ENCODE measurements at places on chromosomes 13 and 19. TPM values are rescaled to one million over a fixed set of nuclear protein-coding genes. Genes with fewer than 3 reads are reported as not detected.

DNA sequence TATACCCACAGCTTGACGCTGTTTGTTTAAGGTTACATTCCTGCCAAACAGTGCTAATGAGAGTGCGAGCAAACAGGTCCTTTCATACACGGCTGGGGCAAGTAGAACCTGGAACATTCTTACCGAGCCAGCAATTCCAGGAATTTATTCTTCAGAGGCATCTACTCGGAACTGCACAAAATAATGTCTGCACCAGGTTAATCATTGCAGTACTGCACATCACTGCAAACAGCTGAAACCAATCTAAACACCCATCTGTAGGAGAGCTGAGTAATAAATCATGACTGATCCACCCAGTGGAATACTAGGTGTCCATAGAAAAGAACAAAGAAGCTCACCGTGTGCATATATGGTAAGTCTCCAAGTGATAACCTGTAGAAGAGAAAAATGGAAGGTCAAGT is 1.2 kb upstream of the ZNF579 start:
- H3K4me3 ChIP-seq, result peak overlapping the region; percentile 91
- no peak for DNase-seq
- no peak overlapping the region for H3K27ac ChIP-seq
- H3K36me3 ChIP-seq, result peaks cover 10% of the 10 kb centered on the region
- H3K4me1 ChIP-seq, result peaks cover 34% of the 10 kb centered on the region
- no peaks in the 10 kb centered on the region for H3K27me3 ChIP-seq

- H3K27me3 ChIP-seq, result no peaks in the 10 kb centered on the region
- no peak for DNase-seq
- peaks cover 2% of the 10 kb centered on the region for H3K4me1 ChIP-seq
- H3K4me3 ChIP-seq, result no peak overlapping the region
- peaks cover 2% of the 10 kb centered on the region for H3K36me3 ChIP-seq
Measured at GRCh38 chr13:38045278-38046048, 175.9 kb upstream of the TRPC4 start.

ZIC2 gene
- total RNA-seq, result 196 TPM

DNA sequence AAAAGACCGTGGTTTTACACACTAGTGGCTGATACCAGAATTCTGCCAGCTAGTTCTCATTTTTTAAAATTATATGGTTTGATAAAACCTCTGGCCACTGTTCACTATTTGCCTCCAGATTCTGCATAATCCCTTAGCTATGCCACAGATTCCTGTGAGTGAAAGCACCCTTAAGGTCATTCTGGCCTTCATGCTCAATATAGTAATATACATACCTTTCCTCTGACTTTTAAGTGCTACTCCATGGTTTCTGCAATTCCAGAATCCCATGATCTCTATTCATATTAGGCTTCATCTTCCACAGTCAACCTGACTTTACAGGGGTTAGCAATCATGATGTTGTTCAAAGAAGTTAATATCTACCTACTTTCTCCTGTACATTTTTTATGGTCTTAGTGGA is 274.1 kb upstream of the EDNRB start:
- H3K4me1 ChIP-seq, result no peaks in the 10 kb centered on the region
- no peak for DNase-seq
- H3K27me3 ChIP-seq, result no peaks in the 10 kb centered on the region
- H3K27ac ChIP-seq, result no peak overlapping the region
- H3K36me3 ChIP-seq, result no peaks in the 10 kb centered on the region

SCEL gene
- not detected for total RNA-seq

ZNF580 gene
- total RNA-seq, result 62.3 TPM

- H3K4me3 ChIP-seq, result no peak overlapping the region
- no peak for DNase-seq
- H3K27me3 ChIP-seq, result no peaks in the 10 kb centered on the region
- no peak overlapping the region for H3K27ac ChIP-seq
- no peaks in the 10 kb centered on the region for H3K36me3 ChIP-seq
Measured at GRCh38 chr19:13420780-13421179, 85.5 kb downstream of the CACNA1A start.

GRCh38 chr19:43690890-43691289 is 20.9 kb upstream of the PLAUR start:
- DNase-seq, result no peak
- no peak overlapping the region for H3K4me3 ChIP-seq
- no peaks in the 10 kb centered on the region for H3K36me3 ChIP-seq
- peaks cover 4% of the 10 kb centered on the region for H3K4me1 ChIP-seq
- no peak overlapping the region for H3K27ac ChIP-seq
- H3K27me3 ChIP-seq, result peaks cover 18% of the 10 kb centered on the region

GRCh38 chr13:91145571-91146205 is 201.8 kb upstream of the MIR17HG start:
- H3K4me3 ChIP-seq, result no peak overlapping the region
- H3K27me3 ChIP-seq, result no peaks in the 10 kb centered on the region
- H3K27ac ChIP-seq, result no peak overlapping the region
- peaks cover 48% of the 10 kb centered on the region for H3K4me1 ChIP-seq
- H3K36me3 ChIP-seq, result no peaks in the 10 kb centered on the region

ZNF229 gene
- 4.6 TPM for total RNA-seq

DNA sequence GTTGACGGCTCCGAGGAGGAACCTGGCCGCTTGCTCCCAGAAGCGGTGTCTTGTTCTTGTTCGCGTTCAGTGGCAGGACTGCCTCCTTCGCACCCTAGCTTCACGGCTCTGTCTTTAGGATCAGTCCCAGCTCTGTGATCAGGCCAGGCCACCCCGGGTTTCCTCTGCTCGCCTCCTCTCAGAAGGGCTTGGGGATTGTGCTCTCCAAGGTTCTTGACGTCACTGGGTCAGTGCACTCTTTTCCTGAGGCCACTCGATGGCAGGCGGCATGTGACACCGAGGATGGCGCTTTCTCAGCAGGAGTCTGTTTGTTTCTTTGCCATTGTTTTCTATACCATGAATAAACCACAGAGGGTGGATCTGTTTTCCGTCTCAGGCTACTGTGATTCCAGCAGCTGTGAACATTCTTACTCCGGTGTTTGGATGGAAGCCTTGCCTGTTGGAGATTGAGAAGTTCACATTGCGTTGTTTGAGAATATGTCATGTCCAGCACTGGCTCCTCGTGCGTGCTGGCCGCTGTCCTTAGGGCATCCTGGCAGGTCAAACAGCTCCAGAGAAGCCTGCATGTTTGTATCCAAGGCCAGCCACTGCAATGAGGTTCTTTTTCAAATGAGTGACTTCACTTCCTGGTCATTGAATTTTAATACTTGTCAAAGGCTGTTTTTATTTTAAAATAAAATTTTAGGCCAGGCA is 44.5 kb downstream of the SLC7A9 start:
- H3K36me3 ChIP-seq, result no peaks in the 10 kb centered on the region
- H3K27ac ChIP-seq, result no peak overlapping the region
- no peaks in the 10 kb centered on the region for H3K4me1 ChIP-seq
- DNase-seq, result no peak
- no peak overlapping the region for H3K4me3 ChIP-seq

- peaks cover 1% of the 10 kb centered on the region for H3K36me3 ChIP-seq
- H3K27ac ChIP-seq, result no peak overlapping the region
- H3K27me3 ChIP-seq, result no peaks in the 10 kb centered on the region
- no peak for DNase-seq
- H3K4me1 ChIP-seq, result no peaks in the 10 kb centered on the region
Measured at GRCh38 chr19:51807111-51807701, 12.2 kb downstream of the FPR3 start.

TMC4 gene
- total RNA-seq, result 2.0 TPM

SLC25A23 gene
- total RNA-seq, result 51.6 TPM

ZNF17 gene
- total RNA-seq, result 12.4 TPM

DNA sequence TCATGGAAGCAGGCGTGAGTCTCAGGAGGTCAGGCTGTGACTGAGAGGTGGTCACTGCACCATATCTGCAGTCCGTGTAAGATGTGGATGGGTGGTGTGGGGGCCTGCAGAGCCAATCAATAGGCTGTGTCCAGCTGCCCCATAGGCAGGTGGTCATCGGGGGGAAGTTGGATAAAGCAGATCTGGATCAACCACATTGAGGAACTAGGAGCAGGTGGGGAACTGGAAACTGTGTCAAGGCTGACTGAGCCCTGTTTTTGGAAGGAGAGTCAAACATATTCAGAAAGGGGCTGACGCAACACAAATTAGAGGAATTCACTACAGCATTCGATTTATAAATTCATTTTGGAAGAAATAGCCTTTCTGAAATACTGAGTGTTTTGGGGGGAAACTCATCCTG is 15.0 kb downstream of the CLEC4M start:
- no peaks in the 10 kb centered on the region for H3K36me3 ChIP-seq
- H3K27ac ChIP-seq, result no peak overlapping the region
- H3K27me3 ChIP-seq, result peaks cover 45% of the 10 kb centered on the region
- no peaks in the 10 kb centered on the region for H3K4me1 ChIP-seq
- DNase-seq, result no peak

GRCh38 chr13:38636761-38637160 is 50.1 kb upstream of the FREM2 start:
- H3K27me3 ChIP-seq, result peaks cover 4% of the 10 kb centered on the region
- no peak overlapping the region for H3K27ac ChIP-seq
- H3K36me3 ChIP-seq, result no peaks in the 10 kb centered on the region
- H3K4me1 ChIP-seq, result no peaks in the 10 kb centered on the region
- H3K4me3 ChIP-seq, result no peak overlapping the region

ERVK3-1 gene
- total RNA-seq, result 28.7 TPM

GRCh38 chr19:19871932-19872331 is 6.2 kb downstream of the ZNF253 start:
- H3K27me3 ChIP-seq, result no peaks in the 10 kb centered on the region
- peaks cover 15% of the 10 kb centered on the region for H3K4me1 ChIP-seq
- no peak overlapping the region for H3K27ac ChIP-seq
- DNase-seq, result no peak

GRCh38 chr13:100131863-100132574 is 43.1 kb downstream of the PCCA start:
- no peak overlapping the region for H3K4me3 ChIP-seq
- peak overlapping the region; percentile 62 for H3K27ac ChIP-seq
- DNase-seq, result no peak
- peaks cover 16% of the 10 kb centered on the region for H3K4me1 ChIP-seq
- no peaks in the 10 kb centered on the region for H3K27me3 ChIP-seq

PNMA8A gene
- total RNA-seq, result 10.3 TPM

GRCh38 chr19:28887920-28888618 is 324.9 kb downstream of the UQCRFS1 start:
- H3K36me3 ChIP-seq, result no peaks in the 10 kb centered on the region
- no peak overlapping the region for H3K4me3 ChIP-seq
- H3K27me3 ChIP-seq, result no peaks in the 10 kb centered on the region
- DNase-seq, result no peak
- H3K4me1 ChIP-seq, result peaks cover 18% of the 10 kb centered on the region
- no peak overlapping the region for H3K27ac ChIP-seq

SIGLEC10 gene
- total RNA-seq, result not detected

SHANK1 gene
- 0.40 TPM for total RNA-seq

ZNF586 gene
- 18.8 TPM for total RNA-seq

- peaks cover 88% of the 10 kb centered on the region for H3K4me1 ChIP-seq
- peak overlapping the region; percentile 84 for H3K27ac ChIP-seq
- no peaks in the 10 kb centered on the region for H3K27me3 ChIP-seq
- no peak overlapping the region for H3K4me3 ChIP-seq
Measured at GRCh38 chr13:97257228-97257755, 35.2 kb downstream of the MBNL2 start.
